ENCODE measurements at places on chromosomes 12 and 14. TPM values are rescaled to one million over a fixed set of nuclear protein-coding genes. Genes with fewer than 3 reads are reported as not detected.

DNA sequence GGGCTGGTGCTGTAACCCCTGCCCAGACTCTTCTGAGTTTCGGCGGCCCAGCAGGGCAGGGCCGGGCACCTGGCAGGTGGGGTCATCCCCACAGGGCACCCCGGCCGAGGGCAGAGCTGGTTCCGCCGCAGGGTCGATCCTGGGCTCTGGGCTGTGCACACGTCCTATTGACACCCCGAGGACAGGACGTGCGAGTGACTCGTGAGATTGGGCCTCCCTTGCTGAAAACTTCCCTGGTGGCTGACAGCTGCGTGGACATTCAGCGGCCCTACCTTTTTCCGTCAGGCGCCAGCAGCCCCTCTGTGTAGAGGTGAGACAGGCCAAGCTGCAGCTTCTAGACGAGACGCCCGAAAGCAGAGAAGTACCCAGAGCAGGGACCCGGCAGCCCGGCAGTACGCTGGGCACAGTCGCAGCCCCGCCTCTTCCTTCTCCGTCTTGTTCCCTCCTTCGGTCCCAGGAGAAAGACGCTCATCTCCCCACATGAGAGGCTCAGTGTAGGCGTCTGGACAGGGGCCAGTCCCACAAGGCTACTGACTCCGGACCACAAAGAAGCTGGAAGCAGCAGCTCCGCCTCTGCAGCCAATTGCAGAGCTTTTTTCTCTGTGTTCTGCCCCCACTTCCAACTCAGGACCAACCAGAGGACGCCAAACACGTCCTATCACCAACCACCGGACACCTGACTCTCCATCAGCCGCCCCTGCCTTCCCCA lies at the start of gene LRCOL1:
LRCOL1 (minus strand) TSS at position 532 of the 709 bp plus-strand sequence. CDS start 4,331 bp downstream, outside the sequence.
- H3K27me3 ChIP-seq: peaks cover 100% of the 10 kb centered on the region
- no peaks in the 10 kb centered on the region for H3K36me3 ChIP-seq
- no peaks in the 10 kb centered on the region for H3K4me1 ChIP-seq
- no peak within 1 kb of the TSS for H3K4me3 ChIP-seq

GRCh38 chr12:52390739-52391617 lies 5.5 kb upstream of the KRT84 start:
- DNase-seq: peak; percentile 51
- H3K36me3 ChIP-seq: no peaks in the 10 kb centered on the region
- no peaks in the 10 kb centered on the region for H3K27me3 ChIP-seq
- H3K4me1 ChIP-seq: no peaks in the 10 kb centered on the region

DNA sequence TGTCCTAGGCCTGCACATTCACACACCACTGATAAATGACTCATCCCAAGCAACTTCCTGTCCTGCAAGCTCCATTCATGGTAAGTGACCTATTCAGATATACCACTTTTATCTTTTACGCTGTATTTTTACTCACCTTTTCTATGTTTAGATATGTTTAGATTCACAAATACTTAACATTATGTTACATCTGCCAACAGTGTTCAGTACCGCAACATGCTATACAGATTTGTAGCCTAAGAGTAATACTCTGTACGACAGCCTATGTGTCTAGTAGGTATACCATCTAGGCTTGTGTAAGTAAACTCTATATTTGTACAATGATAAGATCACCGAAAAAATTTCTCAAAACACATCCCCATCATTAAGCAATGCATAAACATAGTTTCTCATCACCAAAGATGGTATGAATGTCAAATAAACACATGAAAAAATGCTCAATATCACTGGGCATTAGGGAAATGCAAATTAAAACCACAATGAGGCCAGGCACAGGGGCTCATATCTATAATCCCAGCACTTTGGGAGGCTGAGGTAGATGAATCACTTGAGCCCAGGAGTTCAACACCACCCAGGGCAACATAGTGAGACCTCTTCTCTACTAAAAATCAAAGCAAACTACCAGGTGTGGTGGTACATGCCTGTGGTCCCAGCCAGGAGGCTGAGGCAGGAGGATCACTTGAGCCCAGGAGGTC lies 20.7 kb downstream of the ATXN2 start:
- DNase-seq: no peak
- H3K4me3 ChIP-seq: no peak overlapping the region
- H3K4me1 ChIP-seq: no peaks in the 10 kb centered on the region
- no peak overlapping the region for H3K27ac ChIP-seq
- H3K36me3 ChIP-seq: no peaks in the 10 kb centered on the region
- H3K27me3 ChIP-seq: no peaks in the 10 kb centered on the region

GRCh38 chr12:112843287-112843686 lies 51.7 kb downstream of the RPH3A start:
- H3K4me3 ChIP-seq: no peak overlapping the region
- H3K27me3 ChIP-seq: no peaks in the 10 kb centered on the region
- H3K36me3 ChIP-seq: no peaks in the 10 kb centered on the region
- no peak overlapping the region for H3K27ac ChIP-seq

DNA sequence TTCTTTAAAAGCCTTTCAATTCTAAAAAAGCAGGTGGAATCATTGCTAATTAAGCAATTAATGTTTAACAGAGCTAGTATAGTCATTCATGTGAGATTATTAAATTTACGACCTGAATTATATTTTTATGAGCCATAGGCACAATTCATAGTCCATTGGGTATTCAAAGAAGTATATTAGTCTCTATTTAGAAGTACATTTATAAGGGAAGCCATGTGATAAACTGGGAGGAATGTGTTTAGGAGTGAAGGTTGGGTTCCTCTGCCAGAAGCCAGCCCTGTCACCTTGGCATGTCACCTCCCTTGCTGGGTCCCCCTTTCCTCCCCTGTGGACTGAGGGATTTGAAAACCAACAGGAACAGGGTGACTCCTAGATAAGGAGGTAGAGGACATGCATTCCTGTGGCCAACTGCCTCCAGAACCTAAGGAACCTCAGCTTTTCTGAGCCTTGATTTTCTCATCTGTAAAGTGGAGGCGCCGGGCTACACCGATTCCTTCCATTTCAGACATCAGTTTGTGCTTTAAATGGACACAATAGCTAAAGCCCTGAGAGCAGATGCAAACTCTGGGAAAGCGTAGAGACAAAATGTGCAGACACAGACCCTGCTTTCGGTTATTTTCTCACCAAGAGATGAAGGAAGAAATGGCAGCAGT lies 5.4 kb upstream of the KRT2 start:
- no peak for DNase-seq
- no peak overlapping the region for H3K27ac ChIP-seq
- H3K36me3 ChIP-seq: no peaks in the 10 kb centered on the region
- no peaks in the 10 kb centered on the region for H3K27me3 ChIP-seq

DNA sequence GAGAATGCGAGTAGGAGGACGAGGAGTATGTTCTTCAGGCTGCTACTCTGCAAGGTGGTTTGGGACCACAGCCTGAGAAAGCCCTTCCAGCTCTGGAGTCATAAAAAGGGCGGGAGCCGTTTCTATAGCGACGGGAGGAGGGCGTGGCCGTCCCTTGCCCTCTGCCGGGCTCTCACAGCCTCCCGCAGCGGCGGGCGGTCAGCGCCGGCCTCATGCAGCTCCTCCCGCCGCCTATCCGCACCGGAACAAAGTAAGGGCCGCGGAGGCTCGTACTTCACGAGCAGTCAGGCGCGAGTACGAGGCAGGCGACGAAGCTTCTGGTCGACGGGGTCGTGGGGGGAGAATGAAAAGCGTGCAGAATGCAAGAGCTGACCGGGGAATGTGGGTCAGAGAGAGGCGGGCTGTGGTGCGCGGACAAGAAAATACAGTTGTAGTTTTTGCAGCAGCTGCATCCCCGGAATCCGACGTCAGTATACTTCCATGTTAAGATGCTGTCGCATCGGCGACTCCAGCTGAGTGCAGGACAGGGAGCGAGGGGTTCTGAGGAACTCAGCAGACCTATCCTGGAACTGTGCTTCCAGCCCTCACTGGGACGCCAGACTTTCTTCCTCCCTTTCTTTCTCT lies at the start of gene DYRK4:
DYRK4 (plus strand) TSS at position 175 of the 624 bp plus-strand sequence; CDS start at position 213, 38 bp downstream.
- peaks cover 7% of the 10 kb centered on the region for H3K4me1 ChIP-seq
- peaks cover 17% of the 10 kb centered on the region for H3K27me3 ChIP-seq
- H3K4me3 ChIP-seq: no peak within 1 kb of the TSS

DNA sequence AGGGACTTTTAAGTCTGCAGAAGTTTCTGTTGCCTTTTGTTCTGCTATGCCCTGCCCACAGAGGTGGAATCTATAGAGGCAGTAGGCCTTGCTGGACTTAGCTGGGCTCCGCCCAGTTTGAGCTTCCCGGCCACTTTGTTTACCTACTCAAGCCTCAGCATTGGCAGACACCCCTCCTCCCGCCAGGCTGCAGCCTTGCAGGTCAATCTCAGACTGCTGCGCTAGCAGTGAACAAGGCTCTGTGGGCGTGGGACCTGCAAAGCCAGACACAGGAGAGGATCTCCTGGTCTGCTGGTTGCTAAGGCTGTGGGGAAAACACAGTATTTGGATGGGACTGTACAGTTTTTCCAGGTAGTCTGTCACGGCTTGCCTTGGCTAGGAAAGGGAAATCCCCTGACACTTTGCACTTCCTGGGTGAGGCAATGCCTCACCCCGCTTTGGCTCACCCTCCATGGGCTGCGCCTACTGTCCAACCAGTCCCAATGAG lies 43.7 kb downstream of the CCDC59 start:
- DNase-seq: peak; percentile 90
- no peak overlapping the region for H3K27ac ChIP-seq
- H3K27me3 ChIP-seq: no peaks in the 10 kb centered on the region
- H3K4me1 ChIP-seq: peaks cover 4% of the 10 kb centered on the region

RNASE7 gene
- not detected for total RNA-seq

RD3L gene
- total RNA-seq: not detected

MYF6 gene
- 0.43 TPM for total RNA-seq

STYK1 gene
- total RNA-seq: 0.15 TPM

DNA sequence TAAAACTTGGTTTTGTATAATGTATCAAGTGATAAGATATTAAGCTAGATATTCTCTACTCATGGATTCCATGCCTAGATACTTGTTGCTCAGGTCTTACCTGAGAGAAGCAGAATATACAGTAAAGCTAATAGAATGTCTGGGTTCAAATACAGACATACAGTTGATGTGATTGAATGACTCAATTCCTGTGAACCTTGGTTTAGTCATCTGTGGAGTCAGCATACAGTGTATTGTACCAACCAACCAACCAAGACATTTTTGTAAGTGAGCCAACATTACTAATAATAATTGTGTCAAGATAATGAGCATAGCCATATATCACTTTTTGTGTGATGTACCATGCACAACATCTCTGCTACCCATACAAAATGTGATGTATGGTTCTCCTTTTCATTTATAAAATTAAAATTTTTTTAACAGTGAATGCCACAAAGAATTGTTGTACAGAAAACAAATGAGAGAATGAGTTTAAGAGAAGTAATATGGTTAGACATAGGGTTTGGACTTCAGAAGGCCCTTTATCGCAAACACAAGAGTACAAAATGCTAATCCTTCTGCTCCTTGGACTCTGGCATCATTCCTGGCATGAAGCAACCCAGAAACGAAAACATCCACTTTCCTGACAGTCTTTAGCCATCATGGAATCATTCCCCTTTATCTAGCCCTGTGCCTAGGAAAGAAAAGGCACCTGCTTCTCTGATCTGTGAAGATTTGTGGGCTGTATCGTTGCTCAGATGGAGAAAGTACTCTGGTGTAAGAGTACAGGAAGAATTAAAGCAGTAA lies 977.2 kb upstream of the USP15 start:
- no peak for DNase-seq
- H3K27ac ChIP-seq: no peak overlapping the region
- H3K36me3 ChIP-seq: no peaks in the 10 kb centered on the region
- H3K27me3 ChIP-seq: no peaks in the 10 kb centered on the region
- H3K4me3 ChIP-seq: no peak overlapping the region

KRT77 gene
- total RNA-seq: not detected

GRCh38 chr12:129550353-129550752 lies 353.5 kb downstream of the TMEM132D start:
- peak; percentile 7 for DNase-seq
- no peaks in the 10 kb centered on the region for H3K27me3 ChIP-seq
- no peaks in the 10 kb centered on the region for H3K36me3 ChIP-seq
- no peaks in the 10 kb centered on the region for H3K4me1 ChIP-seq
- no peak overlapping the region for H3K27ac ChIP-seq

GRCh38 chr14:73026243-73026844 lies 562 bp downstream of the ZFYVE1 start:
- peak overlapping the region; percentile 84 for H3K4me3 ChIP-seq
- H3K27me3 ChIP-seq: no peaks in the 10 kb centered on the region
- DNase-seq: no peak
- H3K27ac ChIP-seq: no peak overlapping the region

ANO4 gene
- not detected for total RNA-seq

KCNC2 gene
- total RNA-seq: not detected

- no peaks in the 10 kb centered on the region for H3K27me3 ChIP-seq
- H3K4me1 ChIP-seq: no peaks in the 10 kb centered on the region
Measured at GRCh38 chr12:115008929-115009328, 325.0 kb upstream of the TBX3 start.

KLRG1 gene
- 4.7 TPM for total RNA-seq

GRCh38 chr14:80624581-80624980 lies 317.0 kb downstream of the CEP128 start:
- H3K27me3 ChIP-seq: no peaks in the 10 kb centered on the region
- H3K36me3 ChIP-seq: no peaks in the 10 kb centered on the region
- H3K4me1 ChIP-seq: no peaks in the 10 kb centered on the region
- DNase-seq: no peak
- H3K4me3 ChIP-seq: no peak overlapping the region

C12orf75 gene
- total RNA-seq: 32.7 TPM

DNA sequence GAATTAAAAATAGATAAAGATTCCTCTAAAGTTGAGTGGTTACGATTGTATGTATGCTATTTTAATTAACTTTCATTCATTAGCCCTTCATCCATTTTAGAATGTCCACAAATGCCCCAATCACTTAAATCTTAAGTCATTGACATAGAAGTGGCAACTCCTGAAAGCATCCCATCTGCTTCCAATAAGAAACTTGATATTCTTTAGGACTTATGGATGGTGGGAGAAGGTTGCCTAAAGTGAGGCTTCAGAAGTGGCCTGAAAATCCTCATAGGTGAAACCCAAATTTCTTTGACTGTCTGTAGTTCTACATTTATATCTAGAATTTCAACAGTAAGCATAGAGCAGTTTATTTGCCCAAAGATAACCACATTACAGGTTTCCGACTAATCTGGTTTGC lies 161.7 kb upstream of the HMGA2 start:
- H3K4me3 ChIP-seq: no peak overlapping the region
- no peak for DNase-seq
- no peak overlapping the region for H3K27ac ChIP-seq
- H3K27me3 ChIP-seq: no peaks in the 10 kb centered on the region

- peaks cover 13% of the 10 kb centered on the region for H3K4me1 ChIP-seq
- H3K27ac ChIP-seq: no peak overlapping the region
- H3K4me3 ChIP-seq: no peak overlapping the region
- peak; percentile 62 for DNase-seq
Measured at GRCh38 chr12:5511644-5512600, 80.0 kb downstream of the NTF3 start.

TTC9 gene
- total RNA-seq: 3.5 TPM

SMIM41 gene
- total RNA-seq: not detected

Data from neural progenitor cell (in vitro differentiated cells).